Stromal cell of bone marrow (primary cell): ENCODE measurements at places on chromosomes 7 and 10.

DNA sequence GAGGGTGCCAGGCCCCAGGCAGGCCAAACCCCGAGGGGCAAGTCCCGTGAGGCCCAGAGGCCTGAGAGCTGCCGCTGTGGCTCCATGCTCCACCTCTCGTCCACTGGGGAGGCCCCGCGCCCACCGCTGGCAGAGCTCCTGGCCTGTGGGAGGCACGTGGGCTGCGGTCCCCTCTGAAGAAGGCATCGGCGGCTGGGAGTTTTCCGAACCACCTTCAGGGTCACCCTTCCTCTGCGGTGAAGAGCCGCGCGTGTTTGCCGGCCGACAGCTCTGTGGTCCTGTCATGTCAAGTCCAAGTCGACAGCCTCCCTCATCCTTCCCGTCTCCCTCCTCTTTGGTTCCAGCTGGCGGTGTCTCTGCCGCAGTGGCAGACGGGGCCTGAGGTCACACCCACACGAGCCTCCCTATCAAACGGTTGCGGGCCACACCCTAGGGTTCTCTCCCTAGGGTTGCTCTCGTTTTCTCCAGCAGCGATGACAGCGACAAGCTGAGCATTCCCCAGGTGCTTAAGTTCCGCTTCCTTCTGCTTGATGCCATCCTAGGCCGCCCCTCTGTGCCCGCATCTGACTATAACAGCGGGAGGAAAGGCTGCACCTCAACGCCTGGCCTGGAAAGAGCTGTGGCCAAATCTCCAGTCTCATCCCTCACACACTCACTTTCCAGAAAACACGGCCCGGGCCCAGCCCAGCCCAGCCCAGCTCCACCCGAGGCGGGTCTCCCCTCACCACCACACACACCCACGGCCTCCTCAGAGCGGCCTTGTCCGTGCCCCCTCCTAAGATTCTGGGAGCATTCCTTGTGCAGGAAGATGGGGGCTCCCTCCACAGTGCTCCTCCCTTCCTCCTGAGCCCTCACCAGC is 185.0 kb downstream of the ELFN1 start:
- DNase-seq: no peak

DNA sequence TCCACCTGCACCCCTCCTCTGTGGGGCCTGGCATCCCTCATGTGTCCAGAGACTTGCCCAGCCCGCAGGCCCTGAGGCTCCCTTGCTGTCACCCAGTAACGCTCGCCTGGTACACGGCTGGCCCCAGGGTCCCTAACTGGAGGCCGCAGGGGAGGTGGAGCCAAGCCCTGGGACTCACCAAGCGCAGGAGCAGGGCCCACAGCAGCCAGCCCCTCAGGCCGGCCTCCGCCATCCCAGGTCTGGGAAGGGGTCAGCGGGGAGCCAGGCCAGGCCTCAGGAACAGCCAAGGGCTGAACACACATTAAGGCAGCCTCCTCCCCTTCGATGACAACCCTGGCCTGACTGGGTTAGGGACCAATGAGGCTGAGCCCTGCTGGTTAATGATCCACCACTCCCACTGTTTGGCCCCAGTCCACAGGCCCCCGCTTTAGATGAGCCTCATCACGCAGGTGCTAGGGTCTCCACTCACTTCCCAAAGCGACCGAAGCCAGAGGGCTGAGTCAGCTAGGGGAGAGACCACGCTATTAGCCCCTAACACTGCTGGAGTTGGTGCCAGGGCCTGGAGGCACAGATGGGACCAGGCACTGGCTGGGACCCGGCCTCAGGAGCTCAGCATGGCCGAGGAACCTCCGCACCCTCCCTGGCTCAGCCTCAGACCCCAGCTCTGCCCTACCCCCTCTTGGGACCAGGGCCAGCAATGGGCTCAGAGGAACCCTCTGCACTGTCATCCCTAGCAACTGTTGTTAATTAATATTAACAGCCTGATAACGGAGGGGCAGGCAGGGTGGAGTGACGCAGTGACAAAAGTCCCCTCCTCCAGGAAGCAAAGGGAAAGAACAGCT is at the start of gene NPC1L1:
Gene NPC1L1 (minus strand): TSS at position 303 of the 842 bp plus-strand sequence. CDS start 71 bp downstream, at position 232.
- no peak for DNase-seq

- DNase-seq: no peak
These were observed 727 bp upstream of the PDSS1 start for GRCh38 chr10:26696786-26697162.

DNA sequence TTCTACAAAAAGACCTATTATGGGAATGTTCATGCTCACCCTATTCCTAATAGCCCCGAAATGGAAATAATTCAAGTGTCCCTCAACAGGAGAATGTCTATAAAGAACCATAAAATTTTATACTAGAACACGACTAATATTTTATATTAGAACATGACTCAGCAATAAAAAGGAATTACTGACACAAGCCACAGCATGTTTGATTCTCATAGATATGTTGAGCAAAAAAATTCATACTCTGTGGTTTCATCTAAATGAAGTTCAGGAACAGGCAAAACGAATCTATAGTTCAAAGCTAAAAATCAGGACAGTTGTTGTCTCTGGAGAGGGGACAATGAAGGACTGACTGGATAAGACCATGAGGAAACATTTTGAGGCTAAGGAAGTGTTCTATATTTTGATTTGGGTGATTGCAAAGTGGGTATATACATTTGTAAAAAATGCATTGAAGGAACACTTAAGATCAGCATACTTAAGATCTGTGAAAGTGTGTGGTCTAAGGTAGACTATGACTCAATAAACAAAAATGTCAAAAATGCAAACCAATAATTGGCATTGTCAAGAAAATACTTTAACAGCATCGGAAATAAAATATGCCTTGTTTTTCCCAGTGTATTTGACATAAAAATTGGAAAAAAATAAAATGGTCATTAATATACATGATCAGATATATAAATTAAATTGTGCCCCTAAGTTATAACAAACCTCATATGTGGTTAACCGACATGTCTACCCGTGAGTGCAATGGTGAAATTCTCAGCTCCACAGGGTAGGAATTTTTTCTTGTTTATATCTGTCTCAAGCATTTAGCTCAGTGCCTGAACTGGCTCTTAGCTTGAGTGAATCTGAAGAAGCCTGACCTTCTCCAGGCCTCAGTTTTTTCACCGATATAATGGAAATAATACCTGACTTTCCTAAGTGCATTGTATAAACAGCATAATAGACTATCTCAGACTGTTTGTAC is 124.9 kb upstream of the CTTNBP2 start:
- no peak for DNase-seq

DNA sequence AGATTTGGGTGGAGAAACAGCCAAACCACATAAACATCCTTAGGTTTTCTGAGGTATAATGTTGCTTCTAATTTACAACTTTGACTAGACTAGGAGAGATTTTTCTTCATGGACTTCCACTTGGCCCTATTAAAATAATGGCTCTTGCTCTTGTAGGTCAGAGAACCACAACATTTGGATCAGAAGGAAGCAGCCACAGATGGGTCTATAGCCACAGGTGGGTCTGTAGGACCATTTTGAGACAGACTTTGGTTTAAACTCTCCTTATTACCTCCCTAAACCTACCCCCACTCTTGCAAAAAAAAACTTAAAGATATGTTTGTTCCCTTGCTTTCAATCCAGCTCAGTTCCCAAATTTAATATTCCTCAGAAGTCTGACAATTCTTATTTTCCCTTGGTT is 1260.8 kb downstream of the GATA3 start:
- DNase-seq: no peak

- DNase-seq: no peak
These were observed 34.0 kb downstream of the OAT start for GRCh38 chr10:124384591-124385190.

DNA sequence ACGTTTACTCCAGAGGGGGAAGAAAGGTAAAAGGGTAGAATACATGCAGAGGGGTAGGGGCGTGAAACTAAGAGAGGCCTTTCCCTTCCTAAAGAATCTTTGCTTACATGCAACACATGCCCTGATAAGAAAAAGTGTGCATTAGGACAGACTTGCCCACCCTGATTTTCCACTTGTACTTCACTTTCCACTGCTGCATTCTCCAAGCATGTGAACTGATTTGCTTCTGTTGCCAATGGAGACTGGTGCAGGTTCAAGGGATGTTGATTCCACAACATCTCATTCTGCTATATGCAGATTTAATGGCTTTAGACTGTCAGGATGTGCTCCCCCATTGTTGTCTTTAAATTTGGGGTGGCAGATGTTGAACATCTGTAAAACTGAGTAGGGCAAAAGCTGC is 237.5 kb upstream of the TCF7L2 start:
- DNase-seq: no peak

DNA sequence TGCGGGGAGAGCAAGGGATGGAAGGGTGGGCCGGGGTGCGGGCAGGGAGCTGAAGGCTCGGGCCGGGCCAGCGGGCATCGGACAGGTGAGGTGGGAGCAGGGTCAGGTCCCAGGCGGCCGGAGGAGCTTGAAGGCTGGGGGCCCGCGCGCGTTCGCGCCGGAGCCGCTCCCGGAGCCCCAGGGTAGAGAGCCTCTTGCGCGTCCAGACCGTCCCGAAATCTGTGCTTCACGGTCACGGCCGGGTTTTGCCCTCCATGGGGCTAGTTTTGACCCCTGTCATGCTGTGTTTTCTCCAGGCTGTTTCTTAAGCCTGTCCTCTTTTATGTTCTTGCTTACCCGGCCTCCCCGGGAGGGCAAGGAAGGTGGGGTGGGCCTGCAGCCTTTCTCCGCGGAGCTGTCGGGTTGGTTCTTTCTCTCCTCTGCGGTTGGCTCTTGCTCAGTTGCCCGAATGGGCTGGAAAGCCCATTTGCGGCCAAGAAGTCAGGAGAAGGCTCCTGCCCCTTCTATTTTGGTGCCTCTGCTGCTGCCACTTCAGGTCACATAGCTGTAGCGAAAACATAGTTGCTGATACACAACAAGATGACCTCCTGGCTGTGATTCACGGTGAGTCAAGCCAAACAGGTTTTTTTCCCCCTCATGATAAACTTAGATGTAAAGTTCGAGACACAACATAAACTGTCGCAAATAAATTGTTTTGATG is 650 bp downstream of the UBE2D1 start:
- DNase-seq: no peak

- no peak for DNase-seq
These were observed 62.6 kb upstream of the PLPP4 start for GRCh38 chr10:120394446-120394845.

DNA sequence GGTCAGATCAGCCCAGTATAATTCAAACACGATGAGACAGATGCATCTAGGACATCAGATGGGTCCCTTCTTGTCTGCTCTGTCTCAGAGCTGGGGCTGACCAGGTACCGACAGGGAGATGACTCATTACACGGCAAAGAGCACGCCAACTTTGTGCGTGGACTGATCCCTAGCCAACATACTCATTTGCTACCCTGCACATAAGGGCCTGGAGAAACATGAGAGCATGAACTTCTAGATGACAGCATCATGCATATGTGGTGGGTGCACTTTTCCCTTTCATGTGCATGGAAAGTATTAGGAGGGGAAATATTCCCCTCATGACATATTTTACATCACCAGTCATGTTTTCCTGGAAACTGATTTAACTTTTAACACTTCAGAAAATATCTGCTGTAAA is 35.1 kb upstream of the NPVF start:
- DNase-seq: no peak

- DNase-seq: no peak
These were observed 87.5 kb downstream of the ELFN1 start for GRCh38 chr7:1757601-1758000.

- DNase-seq: no peak
These were observed 148.4 kb upstream of the STEAP1 start for GRCh38 chr7:90005836-90006235.

DNA sequence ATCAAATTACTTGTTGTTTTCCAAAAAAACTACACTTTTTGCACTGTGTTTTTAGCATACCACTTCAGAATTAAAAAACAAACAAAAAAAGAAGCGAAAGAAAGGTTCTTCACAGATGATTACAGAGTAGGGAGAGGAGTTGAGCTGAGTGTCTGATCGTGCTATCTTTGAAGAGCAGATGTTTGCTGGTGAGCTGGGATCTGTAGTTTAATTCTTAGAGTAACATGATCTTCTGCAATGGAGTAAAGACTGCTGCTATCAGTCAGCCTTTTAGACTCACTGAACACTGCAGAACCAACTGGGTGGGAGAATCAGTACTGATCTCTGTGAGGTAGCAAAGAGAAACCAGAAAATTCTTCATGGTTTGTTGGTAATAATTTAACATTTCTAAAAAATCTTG is 1197.8 kb upstream of the SORCS1 start:
- DNase-seq: no peak

GRCh38 chr10:51667678-51668335 is 31.6 kb downstream of the CSTF2T start:
- no peak for DNase-seq

DNA sequence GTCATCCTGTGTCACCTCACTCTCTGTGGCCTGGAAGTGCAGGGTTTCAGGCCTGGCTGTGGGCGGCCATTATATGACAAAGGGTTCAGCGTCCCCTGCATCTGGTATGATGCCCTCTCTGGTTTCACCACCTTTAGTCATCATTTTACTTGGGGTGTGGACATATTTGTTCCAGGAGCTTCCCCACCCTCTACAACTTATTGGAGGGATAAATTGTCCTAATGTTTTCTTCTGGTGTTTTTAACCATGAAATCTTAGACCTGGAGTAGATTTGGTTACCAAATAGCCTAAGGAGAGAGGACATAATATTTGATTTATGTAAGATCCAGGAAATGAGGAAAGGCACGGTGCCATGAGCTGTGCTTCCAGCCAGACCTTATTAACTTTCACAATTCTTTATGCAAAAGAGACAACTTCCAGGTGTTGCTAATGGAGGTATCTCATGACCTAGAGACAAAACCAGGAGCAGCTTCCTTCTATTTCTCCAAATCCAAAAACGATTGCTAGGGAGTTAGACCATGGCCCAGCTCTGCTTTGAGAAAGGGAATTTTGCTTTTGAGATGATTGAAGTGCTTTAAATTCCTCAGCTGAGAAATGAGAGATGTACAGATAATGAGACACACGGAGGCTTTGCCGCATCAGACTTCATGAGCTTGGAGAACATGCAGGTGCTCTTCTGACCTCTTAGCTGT is 20.9 kb downstream of the WBP1L start:
- DNase-seq: no peak

GRCh38 chr7:137443616-137444015 is 100.1 kb upstream of the PTN start:
- peak; percentile 82 for DNase-seq

DNA sequence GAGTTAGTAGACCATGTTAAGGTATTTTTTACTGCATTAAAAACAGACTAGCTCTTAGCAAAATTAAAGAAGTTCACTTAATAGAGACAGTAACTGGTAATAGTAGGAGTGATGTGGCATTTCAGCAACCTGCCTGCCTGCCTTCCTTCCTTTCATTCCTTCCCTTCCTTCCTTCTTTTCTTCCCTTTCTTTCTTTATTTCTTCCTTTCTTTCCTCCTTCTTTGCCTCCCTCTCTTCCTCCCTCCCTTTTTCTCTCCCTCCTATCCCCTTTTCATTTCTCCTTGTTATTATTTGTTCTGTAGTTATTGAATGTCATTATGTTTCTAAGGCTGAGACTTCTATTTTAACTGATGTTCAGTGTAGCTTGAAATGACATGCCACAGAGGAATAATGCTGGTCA is 146.5 kb upstream of the WNT16 start:
- no peak for DNase-seq

- no peak for DNase-seq
These were observed 176.5 kb upstream of the CCZ1B start for GRCh38 chr7:7002418-7003062.

- DNase-seq: no peak
These were observed 10.3 kb downstream of the ADRB1 start for GRCh38 chr10:114053946-114054345.

GRCh38 chr10:31765541-31765940 is 163.1 kb downstream of the ARHGAP12 start:
- no peak for DNase-seq

- no peak for DNase-seq
These were observed 34.8 kb upstream of the SEPHS1 start for GRCh38 chr10:13382703-13383398.
